SK-N-MC (cell line): ENCODE measurements at places on chromosomes 16 and 17.

- DNase-seq, result no peak
These were observed 4.6 kb downstream of the CNTD1 start for GRCh38 chr17:42803074-42803883.

GRCh38 chr16:66003201-66003600, 363.3 kb upstream of the CDH5 start:
- DNase-seq, result no peak

DNA sequence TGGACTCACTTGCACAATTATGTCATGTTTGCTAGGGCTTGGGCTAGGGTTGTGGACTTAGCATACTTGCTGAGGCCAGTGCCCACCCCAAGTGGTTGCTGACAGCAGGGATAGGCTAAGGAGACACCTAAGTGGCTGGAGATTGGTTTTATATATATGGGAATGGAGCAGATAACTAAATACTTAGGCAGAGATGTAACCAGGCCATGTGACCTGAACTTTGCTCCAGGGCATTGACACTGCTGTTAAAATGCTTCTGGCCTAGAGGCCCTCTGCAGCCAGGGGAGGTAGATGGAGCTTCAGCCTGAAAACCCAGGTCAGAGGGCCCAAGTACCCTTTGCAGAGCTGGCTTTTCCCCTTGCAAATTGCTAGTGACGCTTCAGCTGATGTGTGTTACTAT, 1.4 kb upstream of the ITGB3 start:
- no peak for DNase-seq

DNA sequence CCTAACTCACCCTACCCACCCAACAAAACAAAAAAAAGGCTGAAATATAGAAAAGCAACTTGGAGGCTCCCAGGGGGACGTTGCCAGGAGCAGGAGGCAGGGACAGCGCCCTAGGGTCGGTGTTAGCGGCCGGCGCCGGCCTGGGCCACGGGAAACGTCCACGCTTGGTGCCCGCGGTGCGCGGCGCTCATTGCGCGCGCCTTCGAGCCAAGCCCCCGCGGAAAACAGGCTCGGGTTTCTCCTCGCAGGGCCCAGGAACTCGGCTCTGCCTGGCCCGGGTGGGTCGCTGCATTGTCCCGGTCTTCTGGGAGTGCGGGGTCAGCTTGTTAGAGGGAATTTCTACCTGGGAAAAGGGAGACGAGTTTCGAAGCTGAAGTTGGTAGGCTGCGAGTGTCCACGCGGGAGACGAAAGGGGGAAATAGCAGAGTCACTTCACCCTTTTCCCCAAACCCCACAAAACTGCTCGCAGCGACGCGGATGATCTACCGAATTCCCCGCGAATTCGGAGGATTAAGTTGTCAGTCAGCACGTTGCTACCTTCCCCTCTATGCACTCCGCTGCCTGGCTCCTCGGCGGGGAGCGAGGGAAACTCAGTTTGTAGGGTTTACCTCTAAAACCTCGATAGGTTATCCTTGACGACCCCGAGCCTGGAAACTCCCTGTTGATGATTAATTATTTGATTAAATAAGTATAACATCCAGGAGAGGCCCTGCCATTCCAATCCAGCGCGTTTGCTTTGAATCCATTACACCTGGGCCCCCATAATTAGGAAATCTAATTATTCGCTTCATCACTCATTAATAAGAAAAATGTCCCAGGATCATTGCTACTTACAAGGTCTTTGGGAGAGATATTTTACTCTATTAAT, 751 bp upstream of the FOXC2 start:
- no peak for DNase-seq

GRCh38 chr17:17151055-17151454, 55.1 kb downstream of the PLD6 start:
- DNase-seq, result no peak
